Fibroblast of skin of right biceps (primary cell): ENCODE measurements at places on chromosomes 12 and 14.

- no peak for DNase-seq
Measured at GRCh38 chr14:33486332-33486890, 464.5 kb downstream of the EGLN3 start.

- peak; percentile 3 for DNase-seq
Measured at GRCh38 chr14:96574171-96574632, 72.0 kb downstream of the PAPOLA start.

GRCh38 chr14:74517731-74518130 is 24.2 kb downstream of the ISCA2 start:
- no peak for DNase-seq

DNA sequence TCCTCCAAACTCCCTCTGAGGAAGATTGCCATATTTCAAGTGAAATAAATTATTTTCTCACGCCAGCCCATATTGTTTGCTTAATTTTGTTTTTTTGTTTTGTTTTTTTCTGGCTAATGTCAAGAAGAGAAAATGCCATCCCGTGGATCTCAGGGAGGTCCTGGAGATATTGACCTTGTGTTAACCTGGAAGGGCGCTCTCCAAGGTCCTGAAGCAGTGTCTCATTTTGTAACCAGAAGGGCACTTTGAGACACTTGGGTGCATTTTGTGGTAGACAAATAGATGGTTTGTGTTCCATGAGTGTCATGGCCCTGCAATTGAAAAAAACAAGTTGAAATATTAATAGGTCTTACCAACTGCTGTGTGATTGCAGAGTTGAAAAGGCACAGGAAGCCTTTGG is 268.9 kb downstream of the SUDS3 start:
- DNase-seq = no peak

DNA sequence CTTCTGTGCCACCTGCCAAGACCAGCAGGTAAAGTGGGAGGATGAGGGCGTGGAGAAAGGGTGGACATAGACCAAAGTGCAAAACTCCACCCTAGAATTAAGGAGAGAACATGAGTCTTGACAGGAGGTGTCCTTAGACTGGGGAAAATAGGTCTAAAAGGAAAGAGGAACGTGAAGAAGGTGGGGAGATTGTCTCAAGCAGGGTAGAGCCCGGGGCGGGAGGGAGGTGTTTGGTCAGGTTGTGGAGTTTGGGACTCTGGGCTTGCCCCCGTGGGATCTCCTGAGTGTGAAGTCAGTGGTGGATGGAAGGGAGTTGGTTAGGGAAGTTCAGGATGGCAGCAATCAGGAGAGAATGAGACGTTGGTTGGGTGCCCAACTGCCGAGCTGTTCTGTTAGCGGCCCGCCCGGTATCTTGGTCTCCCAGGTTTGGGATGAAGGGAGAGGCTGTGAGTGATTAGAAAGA is 386 bp downstream of the DGKA start:
- DNase-seq = no peak
